Lung microvascular endothelial cell (primary cell): ENCODE measurements at places on chromosomes 6 and 20. TPM values are rescaled to one million over a fixed set of nuclear protein-coding genes. Genes with fewer than 3 reads are reported as not detected.

GRCh38 chr6:68718385-68719073, 83.4 kb downstream of the ADGRB3 start:
- no peak for DNase-seq

The TUBB2B gene
- total RNA-seq, result 1.8 and 2.0 TPM in 2 replicates

The TRIM10 gene
- total RNA-seq, result under 0.01 TPM in 1 of 2 replicates, not detected in the other

The ECT2L gene
- under 0.01 TPM in 1 of 2 replicates, not detected in the other for total RNA-seq

The TMEM200A gene
- total RNA-seq, result 0.20 and 0.65 TPM in 2 replicates

The ADISSP gene
- total RNA-seq, result 10.3 and 19.2 TPM in 2 replicates

DNA sequence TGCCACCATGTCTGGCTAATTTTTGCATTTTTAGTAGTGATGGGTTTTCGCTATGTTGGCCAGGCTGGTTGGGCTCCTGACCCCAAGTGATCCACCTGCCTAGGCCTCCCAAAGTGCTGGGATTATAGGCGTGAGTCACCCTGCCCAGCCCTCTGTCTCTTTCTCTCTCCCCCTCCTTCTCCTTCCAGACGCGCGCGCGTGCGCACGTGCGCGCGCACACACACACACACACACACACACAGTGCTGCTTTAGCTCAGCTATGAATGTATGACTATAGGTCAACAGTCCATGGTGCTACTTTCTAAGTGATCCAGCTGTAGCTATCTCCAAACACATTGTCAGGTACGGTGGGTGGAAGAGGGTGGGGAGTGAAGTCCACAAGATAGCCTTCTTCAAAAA, 449.5 kb downstream of the PHF3 start:
- DNase-seq, result no peak

The C6orf132 gene
- under 0.01 TPM in 2 replicates for total RNA-seq
